ENCODE measurements at places on chromosomes 6 and 20.

DNA sequence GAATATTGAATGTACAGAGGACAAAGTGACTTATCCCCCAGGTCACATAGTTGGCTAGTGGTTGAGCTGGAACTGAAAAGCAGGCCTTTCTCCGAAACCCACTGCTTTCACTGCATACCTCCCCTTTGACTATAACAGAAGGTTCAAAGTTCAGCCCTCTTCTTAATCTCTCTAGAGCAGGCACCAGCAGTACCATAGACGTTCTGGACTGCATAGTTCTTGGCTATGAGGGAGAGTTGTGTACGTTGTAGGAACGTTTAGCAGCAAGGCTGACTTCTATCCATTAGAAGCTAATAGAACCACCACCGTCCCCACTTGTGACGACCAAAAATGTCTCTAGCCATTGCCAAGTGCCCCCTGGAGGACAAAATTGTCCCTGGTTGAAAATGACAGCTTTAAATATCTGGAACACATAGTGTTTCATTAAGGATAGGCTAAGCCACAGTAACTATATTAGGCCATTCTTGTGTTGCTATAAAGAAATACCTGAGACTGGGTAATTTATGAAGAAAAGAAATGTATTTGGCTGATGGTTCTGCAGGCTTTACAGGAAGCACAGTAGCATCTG, 123.8 kb upstream of the MTHFD1L start:
- DNase-seq: no peak

- no peak for DNase-seq
Observed at GRCh38 chr6:121033091-121033490, 301.2 kb downstream of the TBC1D32 start.

- no peak for DNase-seq
Observed at GRCh38 chr20:63743210-63743970, 3.8 kb downstream of the SLC2A4RG start.

DNA sequence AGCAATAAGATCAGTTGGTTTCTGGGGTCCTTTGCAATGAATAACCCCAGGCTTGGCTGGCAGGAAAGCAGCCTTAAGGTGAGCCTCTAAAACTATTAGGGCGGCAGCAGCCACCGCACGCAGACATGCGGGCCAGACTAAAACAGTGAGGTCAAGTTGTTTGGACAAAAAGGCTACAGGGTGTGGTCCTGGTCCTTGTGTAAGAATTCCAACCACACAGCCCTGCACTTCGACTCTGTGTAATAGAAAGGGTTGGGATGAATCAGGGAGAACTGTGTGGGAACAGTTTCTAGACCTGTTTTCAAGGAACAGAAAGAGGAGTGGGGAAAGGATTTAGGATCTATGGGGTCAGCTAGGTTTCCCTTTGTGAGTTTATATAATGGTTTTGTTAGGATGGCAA, 237.6 kb downstream of the SMOC2 start:
- no peak for DNase-seq

DNA sequence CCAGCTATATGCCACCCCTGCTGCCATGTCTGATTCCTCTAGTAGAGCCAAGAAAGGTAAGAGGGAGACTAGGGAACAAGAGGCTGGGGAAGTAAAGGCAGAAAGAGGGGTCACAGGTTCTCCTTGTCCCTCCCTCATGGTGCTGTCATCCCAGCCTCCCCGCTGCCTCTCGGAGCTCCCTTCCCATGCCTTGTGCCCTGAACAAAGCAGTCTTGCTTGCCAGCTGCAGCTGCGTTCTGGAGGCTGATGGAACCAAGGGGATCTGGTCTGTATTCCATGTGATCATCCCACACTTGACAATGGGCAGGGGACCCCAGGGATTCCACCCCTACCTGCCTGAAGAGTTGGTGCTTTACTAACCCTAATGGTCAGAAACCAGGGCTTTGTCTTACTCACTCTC, 61.4 kb downstream of the DAAM2 start:
- no peak for DNase-seq

DNA sequence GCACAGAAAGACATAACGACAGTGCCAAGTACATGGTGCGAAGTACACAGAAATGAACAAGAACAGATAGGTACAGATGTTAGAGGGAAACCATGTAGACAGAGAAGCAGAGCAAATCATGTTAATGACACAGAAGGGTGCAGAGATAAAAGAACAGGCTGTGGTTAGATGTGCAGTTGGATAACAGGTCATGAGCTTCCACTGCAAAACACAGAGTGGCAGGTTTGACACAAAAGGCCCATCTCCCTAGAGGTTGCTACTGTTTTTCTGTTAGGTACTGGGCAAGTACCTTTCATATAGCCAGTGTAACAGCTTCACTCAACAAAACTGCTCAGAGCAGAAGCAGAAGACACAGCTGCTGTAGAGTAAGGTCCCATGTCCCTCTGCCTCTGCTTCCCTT, 84.6 kb downstream of the AK9 start:
- no peak for DNase-seq

GRCh38 chr6:51959744-51960383, 127.5 kb downstream of the PKHD1 start:
- no peak for DNase-seq

GRCh38 chr20:57748601-57749130, 38.9 kb upstream of the PMEPA1 start:
- DNase-seq: peak; percentile 36

DNA sequence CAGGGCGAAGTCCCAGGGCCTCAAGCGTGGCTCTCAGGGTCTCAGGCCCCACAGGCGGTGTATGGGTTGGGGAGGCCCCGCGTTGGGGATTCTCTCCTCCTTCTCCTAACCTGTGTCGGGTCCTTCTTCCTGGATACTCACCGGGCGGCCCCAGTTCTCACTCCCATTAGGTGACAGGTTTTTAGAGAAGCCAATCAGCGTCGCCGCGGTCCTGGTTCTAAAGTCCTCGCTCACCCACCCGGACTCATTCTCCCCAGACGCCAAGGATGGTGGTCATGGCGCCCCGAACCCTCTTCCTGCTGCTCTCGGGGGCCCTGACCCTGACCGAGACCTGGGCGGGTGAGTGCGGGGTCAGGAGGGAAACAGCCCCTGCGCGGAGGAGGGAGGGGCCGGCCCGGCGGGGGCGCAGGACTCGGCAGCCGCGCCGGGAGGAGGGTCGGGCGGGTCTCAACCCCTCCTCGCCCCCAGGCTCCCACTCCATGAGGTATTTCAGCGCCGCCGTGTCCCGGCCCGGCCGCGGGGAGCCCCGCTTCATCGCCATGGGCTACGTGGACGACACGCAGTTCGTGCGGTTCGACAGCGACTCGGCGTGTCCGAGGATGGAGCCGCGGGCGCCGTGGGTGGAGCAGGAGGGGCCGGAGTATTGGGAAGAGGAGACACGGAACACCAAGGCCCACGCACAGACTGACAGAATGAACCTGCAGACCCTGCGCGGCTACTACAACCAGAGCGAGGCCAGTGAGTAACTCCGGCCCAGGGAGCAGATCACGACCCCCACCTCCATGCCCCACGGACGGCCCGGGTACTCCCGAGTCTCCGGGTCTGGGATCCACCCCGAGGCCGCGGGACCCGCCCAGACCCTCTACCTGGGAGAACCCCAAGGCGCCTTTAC, at the start of gene HLA-G:
HLA-G (plus strand) TSS at position 247 of the 892 bp plus-strand sequence; CDS start at position 267, 20 bp downstream.
- DNase-seq: no peak

- no peak for DNase-seq
Observed at GRCh38 chr20:21219686-21220085, 83.4 kb upstream of the XRN2 start.

GRCh38 chr20:23721962-23722361, 28.8 kb downstream of the CST1 start:
- no peak for DNase-seq

GRCh38 chr20:39853050-39853449, 836.0 kb downstream of the MAFB start:
- DNase-seq: no peak

DNA sequence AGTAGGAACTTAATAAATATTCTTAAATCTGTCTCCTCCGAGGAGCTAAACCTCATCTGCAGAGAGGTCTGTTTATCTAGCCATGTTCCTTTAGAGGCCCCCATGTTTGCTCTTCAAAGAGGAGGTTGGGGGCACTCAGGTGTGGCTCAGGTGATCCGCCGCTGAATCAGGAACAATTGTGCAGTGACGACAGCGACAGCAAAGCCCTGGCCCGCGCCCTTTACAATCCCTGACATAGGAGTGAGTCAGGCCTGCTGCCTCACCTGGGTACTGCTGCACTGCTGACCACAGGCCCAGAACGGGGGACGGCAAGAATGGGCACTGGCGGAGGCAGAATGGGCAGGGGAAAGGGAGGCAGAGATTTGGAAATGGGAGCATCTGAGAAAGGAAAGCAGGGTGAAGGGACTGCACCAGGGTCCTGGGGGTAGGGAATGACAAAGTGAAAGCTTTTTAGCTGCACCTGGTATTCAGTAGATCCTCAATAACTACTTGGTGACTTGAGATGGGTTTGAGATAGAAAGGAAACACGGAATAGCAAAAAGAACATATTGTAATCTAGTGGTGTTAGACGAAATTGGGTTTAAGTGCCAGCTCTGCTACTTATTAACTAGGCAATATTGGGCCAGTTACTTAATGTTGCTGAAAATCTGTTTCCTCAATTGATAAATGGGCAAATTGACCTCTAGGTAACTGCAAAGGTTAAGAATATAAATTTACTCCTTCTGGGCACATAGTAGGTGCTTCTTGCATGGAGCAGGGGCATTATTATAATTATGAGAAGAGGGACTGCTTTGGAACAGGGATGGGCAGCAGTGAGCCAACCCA, 5.4 kb upstream of the IER3 start:
- no peak for DNase-seq

DNA sequence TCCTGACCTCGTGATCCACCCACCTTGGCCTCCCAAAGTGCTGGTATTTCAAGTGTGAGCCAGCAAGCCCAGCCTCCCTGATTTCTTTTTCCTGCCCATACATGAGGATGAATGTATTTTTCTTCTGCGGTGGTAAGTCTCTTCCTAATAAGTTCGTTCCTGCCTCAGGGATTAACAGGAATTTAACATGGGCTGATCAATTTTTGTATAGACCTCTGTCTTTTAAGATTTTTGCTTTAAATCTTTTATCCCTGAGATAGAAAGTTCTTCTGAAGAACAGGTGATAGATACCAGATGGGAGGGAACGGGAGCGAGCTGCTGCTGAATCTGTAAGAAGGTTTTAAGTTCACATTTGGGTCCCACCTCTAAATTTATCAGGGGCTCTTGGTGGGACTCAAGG, 7.0 kb upstream of the ZNFX1 start:
- DNase-seq: no peak

DNA sequence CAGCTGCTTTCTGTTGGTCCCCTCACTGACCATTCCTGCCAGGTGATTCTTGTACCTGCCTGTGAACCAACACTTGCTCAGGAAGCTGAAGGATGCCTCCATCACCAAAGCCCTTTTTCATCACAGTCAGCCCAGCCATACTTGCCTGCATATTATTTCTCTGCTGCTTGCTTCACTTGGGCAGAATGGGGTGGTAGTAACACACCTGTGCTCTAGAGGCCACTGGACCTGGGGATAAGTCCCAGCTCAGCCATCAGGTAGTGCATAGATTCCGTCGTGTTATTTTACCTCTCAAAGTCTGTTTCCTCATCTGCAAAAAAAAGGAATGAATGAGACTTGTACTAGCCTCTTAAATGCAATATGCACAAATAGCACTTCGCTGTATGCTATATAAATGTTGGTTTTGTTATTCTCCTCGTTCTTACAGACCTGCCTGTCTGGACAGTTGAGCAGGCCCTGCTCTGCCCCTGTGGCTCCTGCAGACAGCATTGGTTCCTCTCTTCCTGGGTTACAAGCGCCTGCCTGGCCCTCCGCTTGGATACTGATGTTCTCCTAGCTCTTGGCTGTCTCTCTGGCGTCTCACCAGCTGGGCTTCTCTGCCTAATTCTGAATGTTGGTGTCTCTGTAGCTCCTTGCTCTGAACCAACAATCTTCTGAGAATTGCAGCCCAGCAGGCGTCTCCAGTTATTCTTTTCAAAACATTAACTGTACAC, 151.8 kb downstream of the UNC5CL start:
- DNase-seq: no peak

DNA sequence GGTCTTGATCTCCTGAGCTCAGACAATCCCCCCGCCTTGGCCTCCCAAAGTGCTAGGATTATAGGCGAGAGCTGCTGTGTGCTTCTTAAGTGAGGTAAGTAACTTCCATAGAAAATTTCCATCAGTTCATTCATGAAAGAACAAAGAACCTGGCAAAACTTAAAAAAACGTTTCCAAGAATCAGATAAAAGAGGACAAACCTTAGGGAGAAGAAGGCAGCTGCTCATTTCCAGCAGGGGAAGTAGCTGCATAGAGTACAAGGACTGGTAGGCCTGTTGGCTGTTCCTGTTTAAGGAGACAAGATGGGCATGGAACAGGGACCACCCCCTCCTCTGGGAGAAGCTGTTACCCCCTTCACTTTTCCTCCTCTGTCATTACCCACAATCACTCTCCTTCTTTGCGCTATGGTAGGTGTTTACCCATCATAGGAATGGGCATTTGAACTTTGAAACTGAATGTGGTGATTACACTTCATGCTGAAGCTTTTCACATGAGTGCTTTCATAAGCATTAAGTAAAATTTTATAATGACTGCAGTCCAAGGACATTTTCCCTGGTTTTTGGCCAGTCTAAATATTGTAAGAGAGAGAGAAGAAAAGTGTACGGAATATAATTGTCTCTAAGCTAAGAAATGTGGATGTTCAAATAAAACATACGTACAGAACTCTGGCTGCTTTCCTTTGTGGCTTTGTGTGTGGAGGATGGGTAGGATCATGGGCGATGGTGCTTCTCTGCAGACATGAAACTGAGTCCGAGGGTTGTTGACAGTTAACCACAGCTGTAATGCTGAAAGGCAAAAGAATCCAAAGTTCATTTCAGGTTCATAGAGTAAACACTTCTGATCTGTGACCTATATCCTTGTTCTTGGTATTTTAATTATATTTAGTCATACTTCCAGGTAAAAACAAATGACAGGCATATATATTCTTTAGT, 56.4 kb downstream of the CCN2 start:
- no peak for DNase-seq

- no peak for DNase-seq
Observed at GRCh38 chr6:149032599-149033405, 284.7 kb upstream of the TAB2 start.

DNA sequence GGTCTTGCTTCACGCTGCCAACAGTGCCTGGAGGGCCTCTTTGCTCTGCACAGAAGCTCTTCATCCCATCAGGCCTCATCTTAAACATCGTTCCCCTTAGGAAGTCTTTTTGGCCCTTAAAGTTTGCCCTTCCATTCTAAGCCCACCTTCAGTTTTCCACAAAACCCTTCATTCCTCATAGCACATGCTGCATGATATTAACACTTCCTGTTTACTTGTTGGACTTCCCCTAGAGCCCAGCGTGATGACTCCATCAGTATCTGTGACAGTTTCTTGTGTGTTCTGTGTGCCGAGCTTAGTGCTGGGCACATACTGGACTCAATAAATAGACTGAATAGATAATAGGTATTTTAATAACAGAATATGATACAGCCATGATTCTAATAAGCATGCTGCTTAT, 2.2 kb downstream of the NT5DC1 start:
- DNase-seq: no peak

GRCh38 chr6:63278916-63279315, 40.9 kb downstream of the LGSN start:
- no peak for DNase-seq

- no peak for DNase-seq
Observed at GRCh38 chr6:130537447-130537846, 171.6 kb downstream of the TMEM200A start.

- DNase-seq: no peak
Observed at GRCh38 chr6:142773324-142773723, 171.7 kb downstream of the HIVEP2 start.

All from CD8-positive, alpha-beta memory T cell (primary cell).